ENCODE measurements at places on chromosomes 7 and 10.

- DNase-seq: no peak
These were observed 553.8 kb downstream of the GRM8 start for GRCh38 chr7:126698909-126699308.

DNA sequence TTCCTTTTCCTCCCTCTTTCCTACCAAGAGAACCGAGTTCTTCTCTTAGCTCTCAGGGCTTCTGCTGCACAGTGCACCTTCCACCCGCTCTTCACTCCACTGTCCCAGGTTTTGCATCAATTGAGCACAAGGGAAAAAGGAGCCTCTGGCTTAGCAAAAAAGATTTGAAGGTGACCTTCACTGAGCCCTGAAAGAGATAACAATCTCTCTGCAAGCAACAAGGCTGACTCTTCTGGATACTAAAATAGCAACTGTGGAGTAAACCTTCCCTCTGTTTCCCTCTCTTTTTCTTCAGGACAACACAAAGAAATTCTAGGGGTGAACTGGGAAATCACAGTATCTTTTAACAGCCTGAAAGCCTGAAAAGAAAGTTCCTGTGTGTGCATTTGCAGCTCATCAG, 354.7 kb upstream of the PODXL start:
- DNase-seq: no peak

DNA sequence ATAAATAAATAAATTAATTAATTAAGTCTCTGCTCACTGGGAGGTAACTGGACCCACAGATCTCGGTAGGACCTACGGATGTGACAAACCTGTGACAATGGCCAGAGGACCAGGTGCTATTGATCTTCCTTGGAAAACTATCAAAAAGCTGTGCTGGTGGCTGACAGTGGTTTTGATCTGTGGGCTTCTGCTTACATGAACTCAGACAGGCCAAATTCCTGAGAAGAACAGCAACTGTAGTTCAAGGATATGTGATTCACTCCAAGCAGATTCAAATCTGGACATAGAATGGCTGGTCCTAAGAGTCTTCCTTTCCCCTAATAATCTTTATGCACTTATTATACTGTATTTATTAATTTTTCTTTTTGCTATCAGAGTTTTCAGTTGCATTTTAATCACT, 80.0 kb downstream of the ATXN7L1 start:
- DNase-seq: no peak

- no peak for DNase-seq
These were observed 21.6 kb downstream of the HIP1 start for GRCh38 chr7:75716992-75717626.

DNA sequence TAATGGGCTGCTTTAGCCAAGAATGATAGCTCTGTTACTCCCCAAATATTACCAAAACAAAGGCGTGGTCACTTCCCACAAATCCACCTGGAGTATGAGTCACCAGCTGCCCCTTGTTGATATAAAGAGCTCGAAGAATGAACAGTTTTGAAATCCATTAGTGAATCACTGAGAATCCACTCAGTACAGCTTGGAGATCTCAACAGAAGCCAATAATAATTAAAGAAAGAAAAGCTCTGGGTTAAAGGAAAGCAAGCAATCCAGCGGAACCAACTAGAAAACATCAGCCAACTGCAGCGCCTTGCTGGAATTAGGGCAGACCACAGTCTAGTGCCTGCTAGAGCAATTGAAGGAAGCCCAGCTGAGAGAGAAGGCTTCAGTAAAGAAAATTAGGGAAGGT, 576.0 kb upstream of the C7orf33 start:
- no peak for DNase-seq

GRCh38 chr10:49562893-49563292, 24.0 kb upstream of the ERCC6 start:
- no peak for DNase-seq

GRCh38 chr7:82438521-82438920, 5.1 kb downstream of the CACNA2D1 start:
- DNase-seq: no peak

DNA sequence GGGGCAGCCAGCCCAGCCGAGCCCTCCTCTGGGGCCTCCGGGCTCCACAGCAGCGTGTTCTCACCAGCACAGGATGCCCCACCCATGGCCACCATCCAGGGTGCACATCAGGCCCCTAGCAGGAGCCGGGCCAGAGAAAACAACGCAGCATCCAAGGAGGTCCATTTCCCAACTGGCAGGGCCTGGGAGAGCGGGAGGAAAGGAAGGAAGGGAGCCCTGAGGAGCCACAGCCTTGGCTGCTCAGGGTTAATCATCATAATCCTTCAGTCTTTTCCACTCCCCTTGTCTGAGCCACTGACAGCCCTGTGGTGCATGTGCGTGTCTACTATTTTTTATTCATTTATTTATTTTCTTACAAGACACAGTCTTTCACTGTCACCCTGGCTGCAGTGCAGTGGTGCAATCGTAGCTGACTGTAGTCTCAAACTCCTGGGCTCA, 3.6 kb downstream of the PLAC9 start:
- DNase-seq: no peak

DNA sequence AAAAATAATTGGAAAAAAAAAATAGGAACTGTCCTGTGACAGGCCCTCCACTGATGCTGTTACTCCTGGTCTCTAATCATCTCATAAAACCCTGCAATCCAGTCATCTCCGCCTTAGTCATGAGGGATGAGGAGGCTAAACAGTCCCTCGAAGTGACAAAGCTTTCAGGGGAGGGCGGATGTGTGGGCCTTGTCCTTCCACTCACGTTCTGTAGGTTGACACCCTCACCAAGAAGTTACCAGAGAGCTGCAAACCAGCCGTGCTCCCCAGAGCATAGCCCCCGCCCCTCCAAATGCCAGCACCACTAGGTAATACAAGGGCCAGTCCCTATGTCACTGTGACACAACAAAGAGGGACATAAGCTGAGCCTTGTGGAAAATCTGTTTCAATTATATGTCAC, 11.9 kb downstream of the COBL start:
- DNase-seq: no peak

GRCh38 chr10:16030562-16030961, 170.3 kb upstream of the MINDY3 start:
- DNase-seq: no peak

GRCh38 chr7:114181280-114181679, 233.3 kb upstream of the FOXP2 start:
- DNase-seq: no peak

DNA sequence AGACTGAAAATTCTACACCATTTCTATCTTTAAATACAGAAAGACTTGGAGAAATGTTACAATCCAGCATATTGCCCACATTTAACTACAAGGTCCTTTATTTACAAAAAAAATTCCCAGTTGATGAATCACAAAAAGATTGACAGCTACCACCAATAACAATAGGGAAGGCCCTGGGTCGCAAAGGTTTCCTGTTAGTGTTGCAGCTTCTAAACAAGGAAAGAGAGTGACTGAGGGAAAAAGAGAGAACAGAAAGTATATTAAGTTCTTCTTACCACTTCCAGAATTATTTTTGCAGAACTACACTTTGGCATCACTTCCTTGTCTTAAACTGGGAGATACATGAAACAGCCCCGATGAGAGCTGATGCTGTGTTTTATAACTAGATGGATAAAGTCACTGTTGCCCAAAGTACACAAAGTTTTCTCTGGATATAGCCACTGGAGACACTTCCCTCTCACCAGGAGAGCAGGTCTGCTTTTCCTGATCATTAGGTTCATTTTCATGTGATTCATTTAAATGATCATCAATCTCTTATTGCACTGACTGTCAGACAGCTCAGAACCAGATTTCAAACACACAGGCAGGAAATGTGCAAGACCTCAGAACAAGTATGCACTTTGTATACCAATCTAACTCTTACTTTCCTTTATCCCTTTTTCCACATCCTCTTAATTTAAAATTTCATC, 57.0 kb downstream of the SHTN1 start:
- DNase-seq: no peak

GRCh38 chr10:127877699-127878098, 15.0 kb downstream of the CLRN3 start:
- DNase-seq: no peak

DNA sequence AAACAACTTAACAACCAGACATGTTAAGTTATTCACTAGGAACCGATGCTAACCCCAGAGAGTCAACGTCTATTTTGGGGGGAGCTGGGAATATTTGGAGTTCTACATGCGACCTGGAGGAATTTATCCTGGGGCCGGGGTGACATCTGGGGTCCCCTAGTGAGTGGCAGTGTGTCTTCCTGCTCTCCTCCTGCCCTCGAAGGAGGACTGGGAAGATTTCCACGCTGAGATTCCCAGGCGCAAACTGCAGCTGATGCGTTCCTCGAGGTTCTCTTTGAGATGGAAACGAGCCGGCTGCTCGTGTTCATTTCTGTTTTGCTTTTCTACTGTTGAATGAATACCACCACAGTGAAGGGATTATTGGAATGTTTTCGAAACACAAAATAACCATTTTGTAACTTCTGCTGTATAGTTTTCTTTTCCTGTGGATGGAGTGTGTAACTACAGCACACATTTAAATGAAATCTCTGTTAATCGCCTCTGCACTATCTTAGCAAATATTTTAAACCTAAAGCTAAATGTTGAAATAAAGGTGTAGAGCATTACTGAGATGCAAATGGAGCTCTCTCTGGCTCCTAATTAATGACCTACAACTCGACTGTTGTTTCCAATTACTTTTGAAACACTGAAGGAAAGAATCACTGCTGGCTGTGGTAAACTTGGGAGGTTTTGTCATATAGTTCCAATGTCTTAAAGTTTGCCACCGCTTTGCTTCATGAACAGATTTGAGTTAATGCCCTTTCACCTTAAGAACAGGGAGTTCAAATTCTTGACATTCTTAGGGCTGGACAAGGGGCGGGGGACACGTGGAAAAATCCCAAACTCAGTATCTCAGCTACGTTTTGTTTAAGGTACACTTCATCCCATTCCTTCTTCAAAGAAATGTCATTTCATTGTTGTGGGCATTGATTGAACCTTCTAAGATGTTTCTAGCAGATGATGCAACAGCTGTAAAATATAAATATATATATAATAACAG, 21.1 kb downstream of the GATA3 start:
- no peak for DNase-seq

GRCh38 chr10:109587366-109587765, 335.9 kb downstream of the XPNPEP1 start:
- no peak for DNase-seq

DNA sequence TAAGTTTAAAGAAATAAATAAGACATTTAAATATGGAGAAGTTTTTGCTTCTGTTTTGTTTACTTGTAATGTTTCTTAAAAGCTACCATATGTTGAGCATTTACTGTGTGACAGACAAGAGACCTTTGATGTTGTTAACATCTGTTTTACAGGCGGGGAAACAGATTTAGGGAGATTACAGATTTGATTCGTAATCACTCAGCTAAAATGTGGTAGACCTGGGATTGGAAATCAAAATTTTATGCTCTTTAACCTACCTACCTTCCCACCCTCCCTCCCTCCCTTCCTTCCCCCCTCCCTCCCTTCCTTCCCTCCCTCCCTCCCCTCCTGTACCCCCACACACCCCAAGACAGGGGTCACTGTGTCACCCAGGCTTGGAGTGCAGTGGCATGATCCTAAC, 11.7 kb downstream of the LCOR start:
- DNase-seq: no peak

GRCh38 chr7:142511801-142512200, 237.5 kb upstream of the PRSS1 start:
- no peak for DNase-seq

GRCh38 chr7:131600085-131600881, 43.9 kb upstream of the PODXL start:
- DNase-seq: no peak

GRCh38 chr10:82867056-82867455, 992.1 kb downstream of the NRG3 start:
- DNase-seq: no peak

- DNase-seq: no peak
These were observed 290.0 kb downstream of the RNLS start for GRCh38 chr10:88293073-88293472.

- no peak for DNase-seq
These were observed 74.3 kb upstream of the RET start for GRCh38 chr10:43002596-43002995.

DNA sequence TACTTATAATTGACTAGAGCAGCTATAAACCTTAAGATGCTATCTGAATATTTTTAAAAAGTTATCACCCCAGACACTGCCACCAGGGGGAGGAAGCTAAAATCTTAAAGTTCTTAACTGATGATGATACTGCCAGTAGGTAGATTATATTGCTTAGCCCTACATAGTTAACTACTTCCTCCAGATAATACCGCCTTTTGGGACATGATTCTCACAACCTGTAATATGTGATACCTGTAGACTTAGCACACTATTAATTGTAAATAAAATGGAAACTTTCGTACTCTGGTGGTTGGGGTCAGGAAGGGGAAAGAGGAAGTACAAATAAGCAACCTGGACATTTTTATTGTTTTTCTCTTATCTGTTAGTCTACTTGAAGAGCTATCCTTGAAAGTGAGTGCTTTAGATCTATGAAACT, 268.9 kb downstream of the ADK start:
- DNase-seq: no peak

DNA sequence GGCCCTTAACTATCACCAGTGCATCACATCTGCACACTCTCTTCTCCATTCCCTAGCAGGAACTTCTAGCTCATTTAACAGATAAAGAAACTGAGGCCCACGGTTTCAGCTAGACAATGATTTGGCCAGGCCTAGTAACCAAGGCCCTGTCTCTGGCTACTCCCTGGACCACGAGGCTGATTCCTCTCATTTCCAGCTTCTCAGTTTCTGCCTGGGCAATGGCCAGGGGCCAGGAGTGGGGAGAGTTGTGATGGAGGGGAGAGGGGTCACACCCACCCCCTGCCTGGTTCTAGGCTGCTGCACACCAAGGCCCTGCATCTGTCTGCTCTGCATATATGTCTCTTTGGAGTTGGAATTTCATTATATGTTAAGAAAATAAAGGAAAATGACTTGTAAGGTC, 13.5 kb downstream of the AQP1 start:
- DNase-seq: no peak

DNA sequence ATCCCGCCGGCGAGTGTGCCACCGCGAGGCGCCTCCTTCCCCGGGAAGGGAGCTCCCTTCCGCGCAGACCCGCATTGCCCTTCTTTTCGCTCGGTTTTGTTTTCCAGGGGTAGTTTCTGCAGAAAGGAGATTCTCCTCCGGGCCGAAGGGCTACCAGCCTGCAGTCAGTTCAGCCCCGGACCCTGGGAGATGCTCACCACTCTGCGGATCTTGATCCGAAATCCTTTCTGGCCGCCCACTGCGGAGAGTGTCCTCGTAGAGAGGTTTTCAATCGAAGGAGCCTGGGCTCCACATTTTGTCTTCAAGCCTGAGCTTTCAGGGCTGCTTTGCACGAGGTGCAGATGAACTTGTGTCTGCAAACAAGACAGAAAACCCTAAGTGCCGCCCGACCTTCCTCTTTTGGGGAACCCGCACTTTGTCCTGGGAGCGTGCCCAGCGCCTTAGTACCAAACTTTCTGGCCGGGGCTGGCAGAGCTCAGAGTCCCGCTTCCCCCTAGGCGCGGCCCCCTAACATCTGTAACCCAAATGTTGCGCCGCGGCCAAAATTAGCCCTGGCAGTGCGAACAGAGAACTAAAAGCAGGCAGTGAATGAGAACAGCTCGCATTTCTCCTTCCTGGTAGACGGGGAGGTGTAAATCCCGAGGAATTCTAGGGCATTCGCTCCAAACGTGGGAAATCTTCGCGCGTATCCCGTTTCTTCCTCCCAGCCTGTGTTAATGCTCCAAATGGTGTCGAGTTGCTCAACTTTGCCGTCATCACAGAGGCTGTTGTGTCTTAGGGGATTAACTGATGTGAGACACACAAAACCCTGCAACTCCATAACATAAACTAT, 6.7 kb upstream of the EN2 start:
- DNase-seq: peak; percentile 41
